GM19239 (cell line): ENCODE measurements at places on chromosomes 13 and 19.

GRCh38 chr19:31347354-31347753 is 1.9 kb downstream of the TSHZ3 start:
- no peak for DNase-seq

DNA sequence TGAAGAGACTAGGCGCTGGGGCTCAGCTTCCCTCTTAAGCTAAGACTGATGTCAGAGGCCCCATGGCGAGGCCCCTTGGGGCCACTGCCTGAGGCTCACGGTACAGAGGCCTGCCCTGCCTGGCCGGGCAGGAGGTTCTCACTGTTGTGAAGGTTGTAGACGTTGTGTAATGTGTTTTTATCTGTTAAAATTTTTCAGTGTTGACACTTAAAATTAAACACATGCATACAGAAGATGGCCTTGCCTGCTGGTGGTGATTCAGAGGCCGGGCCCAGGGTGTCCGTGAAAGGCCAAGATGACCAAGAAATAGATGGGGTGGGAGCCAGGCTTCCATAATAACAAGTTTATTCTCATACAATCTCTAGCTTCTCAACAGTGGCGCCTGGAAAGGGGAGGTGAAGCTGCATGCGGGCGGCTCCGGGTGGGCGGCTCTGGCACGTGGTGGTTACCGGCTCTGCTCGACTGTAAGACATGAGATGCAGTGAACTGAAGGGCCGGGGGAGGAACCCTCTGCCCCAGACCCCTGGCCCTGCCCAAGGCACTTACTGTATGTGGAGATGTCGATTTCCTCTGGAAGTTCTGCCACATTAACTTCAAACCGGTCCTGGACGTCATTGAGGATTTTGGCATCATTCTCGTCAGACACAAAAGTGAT is 10.5 kb downstream of the DDX39A start:
- no peak for DNase-seq

DNA sequence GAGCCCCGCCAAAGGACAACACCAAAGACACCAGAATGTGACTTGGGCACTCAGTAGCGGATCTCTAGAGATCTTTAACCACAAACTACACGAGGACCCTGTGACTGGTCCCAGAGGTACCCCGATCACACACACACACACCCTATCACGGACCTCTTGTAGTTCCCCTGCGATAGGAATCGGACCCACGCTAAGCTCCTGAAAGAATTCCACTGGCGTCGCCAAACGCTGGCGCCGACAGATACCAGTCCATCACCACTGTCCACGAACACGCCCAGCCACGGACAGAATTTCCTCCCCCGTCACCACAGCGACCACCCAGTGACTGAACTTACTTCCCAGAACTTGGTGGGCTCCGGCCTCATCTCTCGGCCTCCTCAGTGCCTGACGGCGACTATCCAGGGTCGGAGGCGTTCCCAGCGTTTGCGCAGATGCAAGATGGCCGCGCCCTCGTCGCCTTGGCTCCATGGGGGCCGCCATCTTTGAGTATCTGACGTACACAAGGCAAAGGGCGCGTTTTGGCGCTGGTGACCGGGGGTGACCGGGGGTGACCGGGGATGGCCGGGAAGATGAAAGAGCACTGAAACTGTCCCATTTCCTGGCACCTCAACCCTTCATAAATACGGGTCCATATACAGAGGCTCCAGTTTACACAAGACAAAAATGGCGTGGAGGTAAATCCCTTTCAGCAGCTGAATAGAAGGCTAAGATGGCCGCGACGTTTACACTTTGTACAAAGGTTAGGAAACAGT is at the start of gene ZNF615:
Gene ZNF615 (minus strand): TSS at position 406 of the 752 bp plus-strand sequence. CDS start 4,500 bp downstream, outside the sequence.
- DNase-seq = peak; percentile 45

- no peak for DNase-seq
Measured at GRCh38 chr13:100674572-100674871, at the start of gene TMTC4. TSS of gene TMTC4 (minus strand) at chr13:100674795. CDS start at chr13:100670362, 4,433 bp downstream.

DNA sequence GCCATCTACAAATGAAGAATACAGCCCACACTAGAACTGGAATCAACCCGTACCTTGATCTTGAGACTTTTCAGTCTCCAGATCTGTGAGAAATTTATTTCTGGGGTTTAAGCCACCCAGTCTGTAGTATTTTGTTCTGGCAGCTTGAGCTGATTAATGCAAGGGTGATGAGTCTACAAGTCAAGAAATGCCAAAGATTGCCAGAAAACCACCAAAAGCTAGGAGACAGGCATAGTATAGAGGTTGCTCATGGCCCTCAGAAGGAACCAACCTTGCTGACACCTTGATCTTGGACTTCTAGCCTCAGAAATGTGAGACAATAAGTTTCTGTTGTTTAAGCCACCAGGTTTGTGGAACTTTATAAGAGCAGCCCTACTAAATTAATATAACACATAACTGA is 428.2 kb upstream of the KLF12 start:
- DNase-seq = no peak

GRCh38 chr13:40442231-40442630 is 224.2 kb downstream of the FOXO1 start:
- no peak for DNase-seq

DNA sequence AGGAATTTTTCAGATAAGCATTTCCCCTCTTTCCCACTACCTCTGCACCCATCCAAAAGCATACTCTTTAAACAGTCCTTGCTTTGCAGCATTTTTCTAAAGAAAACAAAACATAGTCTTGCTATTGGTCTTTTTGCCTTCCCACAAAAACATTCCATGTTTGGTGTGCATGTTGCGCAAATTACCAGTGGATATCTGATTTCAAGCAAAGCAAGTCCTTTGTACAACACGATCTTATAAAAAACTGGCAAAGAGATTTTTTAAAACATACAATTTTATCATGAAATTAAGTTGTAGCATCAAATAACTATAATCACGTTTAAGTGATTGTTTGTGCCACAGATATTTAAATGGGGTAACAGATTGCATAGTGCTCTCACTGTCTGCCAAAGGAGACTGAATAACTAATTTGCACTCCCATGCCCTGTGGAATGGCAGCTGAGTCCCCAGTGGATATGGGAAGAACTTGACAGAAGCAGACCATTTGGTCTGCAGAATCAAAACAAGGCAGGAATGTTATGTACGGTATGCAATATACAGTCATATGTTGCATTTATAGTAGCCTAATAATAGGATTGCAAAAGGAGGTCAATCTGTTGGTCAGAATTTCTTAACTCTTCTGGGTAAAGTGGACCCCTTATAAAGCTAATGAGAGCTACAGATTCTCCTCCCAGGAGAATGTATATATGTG is 285.7 kb downstream of the TBC1D4 start:
- no peak for DNase-seq

DNA sequence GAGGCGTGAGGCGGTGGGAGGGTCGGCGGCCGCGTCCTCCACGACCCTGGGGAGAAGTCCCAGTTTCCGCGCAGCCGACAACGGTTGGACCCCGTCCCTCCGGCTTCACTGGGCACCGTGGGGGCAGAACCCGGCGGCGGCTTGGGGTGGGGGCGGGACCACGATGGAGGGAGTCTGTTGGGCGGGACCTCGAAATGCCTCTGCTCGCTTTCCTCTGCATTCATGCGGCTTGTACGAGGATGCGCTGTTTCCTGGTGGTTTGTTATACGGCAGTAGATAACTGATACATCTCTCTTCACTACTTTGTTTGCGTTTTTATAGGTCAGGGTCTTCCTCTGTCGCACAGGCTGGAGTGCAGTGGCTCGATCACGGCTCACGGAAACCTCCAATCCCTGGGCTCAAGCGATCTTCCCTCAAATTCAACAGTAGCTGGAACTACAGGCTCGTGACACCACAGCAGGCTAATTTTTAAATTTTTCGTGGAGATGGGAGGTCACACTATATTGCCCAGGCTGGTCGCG is 24.6 kb upstream of the ZNF846 start:
- no peak for DNase-seq

GRCh38 chr13:102830646-102831045 is 15.2 kb upstream of the ERCC5 start:
- DNase-seq = no peak

- DNase-seq = no peak
Measured at GRCh38 chr13:61013796-61014195, 401.9 kb downstream of the PCDH20 start.

- no peak for DNase-seq
Measured at GRCh38 chr13:98784666-98785065, 32.2 kb upstream of the SLC15A1 start.

GRCh38 chr13:80048802-80049201 is 292.1 kb downstream of the SPRY2 start:
- DNase-seq = peak; percentile 32

DNA sequence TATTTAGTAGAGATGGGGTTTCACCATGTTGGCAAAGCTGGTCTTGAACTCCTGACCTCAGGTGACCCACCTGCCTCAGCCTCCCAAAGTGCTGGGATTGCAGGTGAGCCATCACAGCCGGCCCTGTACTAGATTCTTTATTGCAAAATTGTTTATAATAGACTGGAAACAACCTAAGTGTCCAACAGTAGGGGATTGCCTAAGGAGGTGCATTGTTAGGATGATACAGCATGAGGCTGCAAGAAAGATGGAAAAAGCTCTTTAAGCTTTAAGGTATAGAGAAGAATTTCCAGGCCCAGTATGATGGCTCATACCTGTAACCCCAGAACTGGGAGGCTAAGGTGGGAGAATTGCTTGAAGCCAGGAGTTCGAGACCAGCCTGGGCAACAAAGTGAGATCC is 8.2 kb downstream of the BCAT2 start:
- DNase-seq = no peak

DNA sequence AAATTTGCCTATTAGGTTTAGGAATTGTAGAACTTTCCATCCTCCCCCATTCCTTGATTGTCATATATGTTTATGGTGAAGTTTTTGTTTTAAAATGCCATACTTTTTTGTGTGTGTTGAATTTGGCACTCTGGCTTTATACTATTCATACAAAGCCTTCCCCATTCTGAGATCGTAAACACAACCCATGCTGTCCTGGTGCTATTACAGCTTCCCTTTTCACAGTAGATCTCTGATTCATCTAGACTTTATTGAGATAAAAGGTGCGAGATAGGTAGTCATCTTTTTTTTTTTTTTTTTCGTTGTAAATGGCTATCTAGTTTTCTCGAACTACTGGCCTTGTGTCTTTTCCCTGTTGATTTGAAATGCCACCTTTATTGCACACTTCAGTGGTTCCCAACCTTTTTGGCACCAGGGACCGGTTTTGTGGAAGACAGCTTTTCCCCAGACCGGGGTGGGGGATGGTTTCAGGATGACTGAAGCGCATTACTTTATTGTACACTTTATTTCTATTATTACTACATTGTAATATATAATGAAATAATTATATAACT is 94.6 kb downstream of the LRCH1 start:
- DNase-seq = no peak

- DNase-seq = no peak
Measured at GRCh38 chr13:24678151-24678550, 2.1 kb upstream of the ATP12A start.

DNA sequence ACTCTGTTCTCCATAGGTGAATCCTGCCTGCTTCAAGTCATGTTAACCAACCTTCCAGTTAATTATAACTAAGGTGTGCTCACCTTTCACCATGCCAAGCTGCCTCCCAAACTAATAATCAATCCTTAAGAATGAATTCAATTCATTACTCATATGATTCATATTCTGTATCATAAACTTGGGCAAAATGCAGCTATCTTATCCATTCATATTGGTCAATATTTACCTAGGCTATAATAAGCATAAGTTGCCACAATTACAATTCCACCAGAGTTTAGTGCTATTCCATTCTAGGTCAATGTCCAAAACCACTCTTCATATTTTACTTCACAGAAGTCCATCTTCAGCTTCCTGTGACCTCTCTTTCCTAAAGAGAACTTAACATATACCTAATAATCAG is 13.4 kb downstream of the ELF1 start:
- no peak for DNase-seq

- no peak for DNase-seq
Measured at GRCh38 chr13:51501096-51501495, 48.3 kb upstream of the INTS6 start.

DNA sequence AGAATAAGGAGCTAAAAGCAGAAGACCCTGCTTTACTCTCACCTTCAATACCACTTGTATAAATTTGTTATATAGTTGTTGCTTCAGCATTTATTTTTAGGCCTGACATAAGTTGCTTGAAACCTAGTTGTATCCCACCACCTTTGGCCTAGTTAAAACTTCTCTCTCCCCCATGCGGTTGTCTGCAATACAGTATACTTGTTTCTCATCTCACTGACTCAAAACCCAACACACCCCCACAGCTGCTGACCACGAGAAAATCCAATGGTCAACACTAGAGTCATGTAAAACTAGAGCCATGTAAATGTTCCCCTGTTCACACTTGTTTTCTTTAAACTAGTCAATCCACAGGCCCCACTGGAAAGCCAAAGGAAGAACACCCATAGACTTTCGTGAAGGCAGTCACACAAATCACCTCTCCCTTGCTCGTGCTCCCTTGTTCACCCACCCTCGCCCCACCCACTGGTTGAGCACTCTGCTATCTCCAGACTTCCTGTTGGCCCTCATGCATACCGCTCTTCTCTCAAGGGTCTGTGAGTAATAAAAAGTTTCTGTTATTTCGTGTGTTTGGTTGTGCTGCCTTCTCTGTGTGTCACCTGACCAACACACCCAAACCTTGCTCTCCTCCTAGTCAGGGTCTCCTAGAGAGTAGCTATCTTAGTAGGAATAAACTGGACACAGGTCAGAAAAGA is 12.9 kb upstream of the CCDC169 start:
- no peak for DNase-seq

GRCh38 chr19:7355871-7356270 is 7.1 kb downstream of the ARHGEF18 start:
- DNase-seq = no peak

DNA sequence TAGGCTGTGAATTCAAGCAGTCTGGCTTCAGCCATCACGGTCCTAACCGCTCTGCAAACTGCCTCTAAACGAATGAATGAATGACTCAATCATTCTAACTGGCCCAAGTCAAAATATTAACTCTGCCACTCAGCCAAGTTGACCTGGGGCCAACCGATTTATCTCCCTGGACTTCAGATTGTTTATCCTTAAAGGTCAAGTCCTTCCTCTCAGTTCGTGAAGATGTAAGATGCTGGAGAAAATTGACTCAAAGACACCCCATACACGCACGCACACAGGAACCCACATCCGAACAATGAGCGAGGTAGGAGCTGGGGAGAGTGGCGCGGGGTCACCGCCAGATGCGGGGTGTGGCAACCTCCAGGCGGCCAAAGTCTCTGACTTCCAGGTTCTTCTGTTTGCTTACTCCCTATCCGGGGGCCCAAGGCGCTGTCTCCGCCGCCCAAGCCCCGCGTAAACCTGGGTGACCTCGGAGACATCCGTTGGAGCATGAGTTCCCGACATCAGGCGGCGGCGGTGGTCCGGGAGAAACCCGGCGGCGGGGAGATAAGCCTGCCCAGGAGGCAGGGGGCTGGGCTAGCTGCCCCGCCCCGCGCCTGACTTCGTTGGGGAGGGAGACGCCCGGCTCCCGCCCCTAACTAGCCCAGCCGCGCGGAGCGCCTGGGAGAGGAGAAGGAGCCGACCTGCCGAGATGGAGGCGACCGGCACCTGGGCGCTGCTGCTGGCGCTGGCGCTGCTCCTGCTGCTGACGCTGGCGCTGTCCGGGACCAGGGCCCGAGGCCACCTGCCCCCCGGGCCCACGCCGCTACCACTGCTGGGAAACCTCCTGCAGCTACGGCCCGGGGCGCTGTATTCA is at the start of gene CYP2S1:
Gene CYP2S1 (plus strand): TSS at position 646 of the 856 bp plus-strand sequence. CDS start 46 bp downstream, at position 692.
- no peak for DNase-seq
